Activated CD4-positive, alpha-beta T cell treated with anti-CD3 and anti-CD28 coated beads, Interleukin-2, amount 50 U/mL, for 24 hours (primary cell): ENCODE measurements at places on chromosomes 6 and 20.

GRCh38 chr6:15363523-15364400 lies 117.9 kb downstream of the JARID2 start:
- DNase-seq = no peak

DNA sequence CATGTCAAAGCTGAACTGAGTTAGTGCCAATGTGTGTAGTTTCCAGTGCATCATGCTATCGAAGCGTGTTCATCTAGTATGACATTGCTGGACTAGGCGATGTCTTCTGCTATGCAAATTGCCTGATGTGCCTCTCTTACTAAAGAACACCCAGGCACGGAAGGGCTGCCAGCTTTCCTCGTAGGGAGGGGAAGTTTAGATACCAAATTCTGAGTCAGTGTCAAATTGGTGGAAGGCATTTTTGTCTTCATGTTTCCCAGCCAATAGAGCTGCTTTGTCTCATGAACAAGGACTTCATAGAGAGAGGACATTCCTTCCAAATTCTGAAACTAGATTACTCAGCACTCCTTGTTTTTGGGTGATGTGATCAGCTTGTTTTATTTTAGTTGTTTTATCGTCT lies 320.1 kb downstream of the BTBD3 start:
- no peak for DNase-seq

- DNase-seq = no peak
Measured at GRCh38 chr6:44115866-44116265, 11.4 kb downstream of the MRPL14 start.

- no peak for DNase-seq
Measured at GRCh38 chr6:5086294-5086890, 1.3 kb downstream of the PPP1R3G start.

GRCh38 chr6:24893342-24893850 lies 42.4 kb downstream of the RIPOR2 start:
- DNase-seq = no peak

DNA sequence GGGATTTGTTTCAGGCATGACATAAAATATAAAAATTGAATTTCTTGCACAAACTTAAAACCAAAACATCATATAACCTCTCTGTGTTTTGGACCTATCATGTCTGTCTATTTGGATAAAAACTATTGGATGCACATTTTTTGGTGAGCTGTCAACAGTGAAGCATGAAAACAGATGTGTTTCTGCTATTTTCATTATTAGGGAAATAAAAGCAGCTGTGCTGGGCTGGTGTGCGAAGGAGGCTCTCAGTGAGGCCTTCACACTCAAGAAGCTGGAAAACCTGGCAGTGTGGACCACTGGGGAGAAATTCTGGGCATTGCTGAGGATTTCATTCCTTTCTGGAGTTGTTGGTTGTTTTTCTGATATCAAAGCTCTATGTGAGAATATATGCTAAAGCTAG lies 395.3 kb downstream of the GJA1 start:
- no peak for DNase-seq

GRCh38 chr6:148760568-148761526 lies 14.0 kb downstream of the UST start:
- no peak for DNase-seq

DNA sequence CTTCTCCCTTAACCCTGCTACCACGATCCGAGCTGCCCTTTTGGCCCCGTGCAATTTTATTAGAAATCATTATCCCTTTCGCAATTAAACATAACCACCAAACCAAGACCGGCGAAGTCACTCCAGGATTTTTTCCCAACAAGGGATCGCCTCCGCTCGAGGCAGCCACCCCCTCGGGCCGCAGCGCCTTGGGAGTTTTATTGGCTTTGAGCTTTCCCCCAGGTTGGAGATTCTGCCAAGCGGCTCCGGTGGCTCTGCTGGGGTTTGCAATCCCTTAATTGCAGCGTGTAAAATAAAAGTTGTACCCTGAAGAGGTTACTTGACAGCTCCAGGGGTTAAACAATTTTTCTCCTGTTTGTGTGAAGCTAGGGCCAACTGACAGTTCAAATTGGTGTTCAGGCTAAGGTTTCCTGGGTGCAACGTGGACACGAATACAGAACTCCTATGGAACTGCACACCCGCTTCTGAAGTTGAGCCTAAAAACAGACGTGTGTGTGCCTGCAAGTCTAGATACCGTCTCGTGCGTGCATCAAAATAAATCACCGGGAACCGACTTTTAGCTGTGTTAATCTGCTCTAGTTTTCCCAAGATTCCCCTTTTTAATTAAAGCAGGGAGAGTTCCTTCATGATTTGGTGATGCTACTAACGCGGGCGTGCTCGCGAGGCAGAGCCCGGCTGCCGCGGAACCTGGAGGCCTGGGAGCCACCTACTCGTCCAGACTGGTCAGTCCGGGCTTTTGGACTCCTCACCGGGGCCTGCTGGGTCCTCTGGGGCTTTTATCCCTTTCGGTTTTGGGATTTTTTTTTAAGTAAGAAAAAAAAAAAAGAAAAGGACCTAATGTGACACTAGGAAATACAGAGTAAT lies 975 bp upstream of the TFAP2A start:
- no peak for DNase-seq

DNA sequence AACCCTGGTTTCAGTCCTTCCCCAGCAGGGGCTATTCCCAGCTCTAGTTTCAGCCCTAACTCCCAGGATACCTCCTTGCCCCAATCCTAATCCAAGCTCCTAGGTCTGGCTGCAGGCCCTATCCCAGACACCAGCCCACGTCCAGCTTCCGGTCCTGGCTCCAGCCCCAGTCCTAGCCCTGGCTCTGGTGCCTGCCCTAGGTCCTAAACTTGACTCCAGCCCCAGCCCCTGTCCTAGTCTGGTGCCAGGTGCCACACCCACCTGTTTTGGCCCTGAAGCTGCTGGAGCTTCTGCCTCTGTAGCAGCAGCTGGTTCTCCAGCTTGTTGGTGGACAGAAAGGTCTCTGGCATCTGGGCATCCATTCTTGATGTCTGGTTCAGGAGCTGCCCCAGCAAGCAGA lies 28.1 kb downstream of the ANGPT4 start:
- no peak for DNase-seq
